ENCODE measurements at places on chromosomes 13 and 19.

- DNase-seq = no peak
These were observed 172.6 kb downstream of the NUFIP1 start for GRCh38 chr13:44816701-44817100.

DNA sequence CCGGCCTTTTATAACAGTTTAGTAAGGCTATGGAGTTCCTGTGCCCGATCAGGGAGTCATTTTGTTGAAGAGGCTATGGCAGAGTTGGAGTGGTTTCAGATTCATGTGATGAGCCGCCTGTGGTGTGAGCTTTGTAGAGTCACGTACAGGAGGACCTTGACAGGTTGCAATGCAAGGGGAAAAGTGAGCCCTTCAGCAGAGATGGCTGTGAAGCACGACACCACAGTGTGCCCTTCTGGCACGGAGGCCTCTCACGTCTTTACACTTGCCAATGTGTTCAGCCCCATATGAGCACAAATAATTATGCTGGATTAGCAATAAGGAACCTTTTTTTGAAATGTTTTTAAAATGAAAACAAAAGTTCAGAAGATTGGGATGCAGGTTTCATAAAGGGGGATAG lies 499.8 kb downstream of the LIG4 start:
- DNase-seq = no peak

GRCh38 chr19:16877581-16877980 lies 11.2 kb upstream of the F2RL3 start:
- DNase-seq = no peak

- DNase-seq = no peak
These were observed 1.0 kb upstream of the TYROBP start for GRCh38 chr19:35908973-35909683.

DNA sequence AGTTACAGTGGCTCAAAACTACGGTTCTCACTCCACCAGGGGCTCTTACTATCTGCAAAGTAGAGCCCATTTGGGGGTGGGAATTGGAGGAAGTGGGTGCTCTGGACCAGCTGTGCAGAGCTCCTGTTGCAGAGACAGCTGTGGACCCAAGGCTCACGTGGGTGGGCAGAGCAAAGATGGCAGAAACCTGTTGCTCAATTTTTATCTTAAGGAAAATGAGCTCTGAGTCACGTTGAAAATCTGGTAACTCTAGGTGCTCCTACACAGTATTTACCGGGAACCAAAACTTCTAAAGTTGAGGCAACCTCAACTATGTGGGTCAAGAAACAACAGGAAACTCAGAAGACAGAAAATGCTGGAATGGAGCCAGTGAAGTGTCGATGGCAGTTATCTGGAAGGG lies 30.2 kb upstream of the SLC15A1 start:
- DNase-seq = no peak

GRCh38 chr19:279231-279630 lies 12.0 kb downstream of the PLPP2 start:
- DNase-seq = no peak

- no peak for DNase-seq
These were observed 131.3 kb downstream of the SUCLA2 start for GRCh38 chr13:47869776-47870175.

DNA sequence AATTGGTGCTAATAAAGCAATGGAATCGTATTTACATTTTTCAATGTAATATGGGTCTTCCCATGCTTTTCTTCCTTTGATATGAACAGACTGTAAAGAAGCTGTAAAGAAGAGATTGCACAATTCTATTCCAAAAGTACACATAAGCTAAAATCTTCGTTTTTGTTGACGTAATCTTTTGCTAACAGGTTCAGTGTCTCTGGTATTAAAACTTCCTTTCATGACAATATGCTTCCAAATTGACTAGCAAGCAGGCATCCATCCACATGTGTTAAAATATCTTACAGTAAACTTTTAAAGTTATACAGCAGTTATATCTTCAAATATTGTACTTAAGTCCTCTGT lies 19.3 kb upstream of the SGCG start:
- DNase-seq = no peak

DNA sequence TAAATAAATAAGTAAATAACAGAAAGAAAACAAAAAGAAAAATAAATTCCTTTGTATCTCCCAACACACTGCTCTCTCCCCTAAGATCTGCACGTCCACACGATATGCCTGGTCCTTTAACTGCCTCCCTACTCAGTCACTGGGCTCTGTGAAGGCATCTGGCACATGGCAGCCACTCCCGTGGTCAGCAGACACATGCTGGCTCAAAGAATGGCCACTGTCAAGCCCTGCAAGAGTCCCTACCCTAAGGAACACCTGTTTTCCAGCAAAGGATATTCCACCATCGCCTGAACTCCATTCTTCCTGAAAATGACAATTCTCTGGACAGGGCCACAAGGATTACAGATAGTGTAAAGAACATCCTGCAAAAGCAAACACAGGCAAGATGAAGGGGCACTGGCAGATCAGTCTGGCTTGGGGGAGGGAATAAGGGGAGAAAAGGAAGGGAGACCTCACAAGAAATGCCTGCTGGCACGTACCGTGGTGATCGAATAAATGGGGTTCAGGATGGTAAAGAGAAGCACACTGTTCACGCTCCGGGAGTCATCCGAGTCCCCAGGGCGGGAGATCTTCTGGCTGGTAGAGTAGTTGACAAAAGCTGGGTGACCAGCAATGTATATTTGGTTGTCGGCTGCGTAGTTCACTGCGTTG lies 4.3 kb downstream of the HNRNPL start:
- no peak for DNase-seq

DNA sequence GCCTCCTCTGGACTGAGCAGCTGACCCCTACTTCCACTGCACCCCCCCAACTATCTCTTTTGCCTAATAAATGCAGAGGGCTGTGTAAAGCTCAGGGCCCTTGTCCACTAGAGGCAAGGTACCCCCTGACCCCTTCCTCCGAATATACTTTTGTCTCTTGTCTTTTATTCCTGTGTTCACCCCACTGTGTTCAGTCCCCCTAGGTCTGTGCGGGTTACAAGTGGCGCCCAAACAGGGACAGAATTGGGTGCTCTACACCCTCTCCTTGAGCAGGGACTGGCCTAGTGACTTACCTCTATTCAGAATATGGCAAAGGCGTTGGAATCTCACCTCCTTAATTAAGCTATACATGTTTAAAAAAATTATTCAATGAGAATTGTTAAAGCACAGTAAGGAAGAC lies 15.0 kb downstream of the ZNF350 start:
- DNase-seq = no peak

GRCh38 chr13:80117515-80117914 lies 223.4 kb downstream of the SPRY2 start:
- DNase-seq = no peak

GRCh38 chr13:112487127-112487517 lies 100.8 kb downstream of the TUBGCP3 start:
- no peak for DNase-seq

DNA sequence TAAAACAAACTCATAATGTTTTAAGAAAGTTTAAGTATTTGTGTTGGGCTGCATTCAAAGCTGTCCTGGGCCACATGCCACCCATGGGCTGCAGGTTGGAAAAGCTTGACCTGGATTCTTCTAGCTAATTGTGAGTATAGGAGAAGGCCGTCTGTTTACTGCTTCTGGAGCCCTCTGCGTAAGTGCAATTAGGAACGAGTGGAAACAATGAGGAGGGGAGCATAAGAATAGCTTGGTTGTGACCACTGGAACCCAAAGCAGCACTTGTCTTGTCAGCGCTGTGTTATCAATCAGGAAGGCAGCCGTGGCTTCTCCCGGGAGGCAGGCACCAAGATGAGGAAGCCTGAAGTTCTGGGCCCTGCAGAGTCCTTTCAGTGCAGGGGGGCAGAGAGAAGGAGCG lies 110.4 kb upstream of the MBNL2 start:
- no peak for DNase-seq

DNA sequence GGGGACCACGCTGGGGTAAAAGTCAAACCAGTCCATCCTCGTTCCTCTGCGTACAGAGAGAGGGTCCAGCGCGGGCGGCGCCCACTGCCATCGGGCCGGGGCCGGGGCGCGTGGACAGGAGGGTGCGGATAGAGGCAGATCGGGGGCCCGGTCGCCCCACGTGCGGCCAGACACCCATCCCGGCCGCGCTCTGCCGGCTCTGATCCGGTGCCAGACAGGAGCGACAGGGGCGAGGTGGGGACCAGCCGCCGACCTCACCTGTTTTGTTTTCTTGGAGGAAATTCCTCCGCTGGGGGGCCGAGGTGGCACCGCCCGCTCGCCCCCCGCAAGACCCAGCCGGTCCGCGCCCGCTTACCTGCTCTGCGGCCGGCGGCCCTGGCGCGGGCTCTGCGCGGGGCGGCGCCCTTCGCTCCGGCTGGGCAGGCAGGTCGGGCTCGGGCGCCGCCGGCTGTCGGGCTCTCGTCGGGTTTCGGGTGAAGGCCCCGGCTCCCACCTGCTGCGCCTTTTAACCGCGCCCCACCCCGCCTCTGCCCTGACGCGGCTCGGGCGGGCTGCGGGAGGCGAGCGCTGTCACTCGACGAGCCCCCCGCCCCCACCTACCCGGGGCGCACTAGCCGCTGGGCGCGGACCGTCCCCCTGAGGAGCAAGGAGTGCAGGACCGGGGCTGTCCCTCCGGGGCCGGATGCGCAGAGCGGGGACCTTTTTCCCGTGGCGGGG lies at the start of gene GJB6:
Gene GJB6, minus strand, starts transcription at position 481 of the 717 bp plus-strand sequence. CDS start 8,839 bp downstream, outside the sequence.
- DNase-seq = no peak

DNA sequence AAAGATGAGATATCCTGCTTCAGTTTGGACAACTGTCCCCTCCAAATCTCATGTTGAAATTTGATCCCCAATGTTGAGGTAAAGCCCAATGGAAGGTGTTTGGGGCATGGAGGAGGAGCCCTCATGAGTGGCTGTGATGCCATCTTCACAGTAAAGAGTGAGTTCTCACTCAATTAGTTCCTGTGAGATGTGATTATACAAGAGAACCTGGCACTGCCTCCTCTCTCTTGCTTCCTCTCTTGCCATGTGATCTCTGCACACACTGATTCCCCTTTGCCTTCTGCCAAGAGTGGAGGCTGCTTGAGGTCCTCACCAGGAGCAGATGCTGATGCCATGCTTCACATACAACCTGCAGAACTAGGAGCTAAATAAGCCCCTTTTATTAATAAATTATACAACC lies 86.9 kb downstream of the HSPH1 start:
- DNase-seq = no peak

All from SK-MEL-5 (cell line).